ENCODE measurements at places on chromosomes 5 and 9.
A peak's percentile ranks its signal among the peaks of the same experiment; 100 is the strongest.

DNA sequence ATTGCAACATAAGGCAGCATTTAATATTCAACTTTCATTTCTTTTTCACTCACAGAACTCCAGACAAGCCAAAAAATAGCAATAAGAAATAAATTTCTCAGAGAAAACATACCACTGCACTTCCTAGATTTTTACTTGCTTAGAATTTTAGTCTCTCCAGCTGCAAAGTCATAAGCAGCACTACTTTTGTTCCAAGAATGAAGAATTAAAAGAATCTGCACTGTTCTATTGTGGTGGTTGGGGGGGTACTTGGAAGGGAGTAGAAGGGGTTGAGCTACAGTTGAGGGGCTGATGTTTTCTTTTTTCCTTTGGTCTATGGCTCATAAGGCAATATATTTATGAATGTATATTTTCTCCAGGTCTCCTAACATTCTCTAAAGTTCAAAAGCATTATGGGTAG is 144.5 kb downstream of the KIAA0825 start:
- no peak for DNase-seq

GRCh38 chr9:118583414-118583813 is 785.8 kb downstream of the BRINP1 start:
- DNase-seq = no peak

GRCh38 chr5:2695200-2695891 is 56.1 kb downstream of the IRX2 start:
- DNase-seq = no peak

GRCh38 chr5:154034944-154035343 is 3.8 kb downstream of the FAM114A2 start:
- DNase-seq = no peak

GRCh38 chr9:28105001-28105400 is 531.7 kb upstream of the C9orf72 start:
- peak; percentile 31 for DNase-seq

DNA sequence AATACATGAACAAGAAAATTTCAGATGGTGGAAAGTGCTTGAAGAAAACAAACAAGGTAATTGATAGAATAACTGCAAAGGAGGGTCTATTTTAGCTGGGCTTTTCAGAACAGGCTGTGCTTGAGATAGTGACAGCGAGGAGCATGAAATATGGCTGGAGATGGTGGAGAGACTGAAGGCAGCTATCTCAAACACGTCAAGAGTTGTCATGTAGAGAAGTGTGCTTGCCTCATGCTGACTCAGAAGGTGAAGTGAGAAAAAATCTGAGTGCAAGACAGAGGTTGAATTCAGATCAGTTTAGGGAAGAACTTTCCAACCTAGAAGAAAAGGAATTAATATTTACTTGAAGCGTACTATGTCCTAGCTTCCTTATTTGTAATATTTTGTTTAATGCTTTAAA is 115.5 kb upstream of the RANBP3L start:
- DNase-seq = no peak

GRCh38 chr5:87733897-87734296 is 321.2 kb upstream of the CCNH start:
- no peak for DNase-seq

- no peak for DNase-seq
Observed at GRCh38 chr9:92728831-92729734, 35.5 kb downstream of the BICD2 start.

DNA sequence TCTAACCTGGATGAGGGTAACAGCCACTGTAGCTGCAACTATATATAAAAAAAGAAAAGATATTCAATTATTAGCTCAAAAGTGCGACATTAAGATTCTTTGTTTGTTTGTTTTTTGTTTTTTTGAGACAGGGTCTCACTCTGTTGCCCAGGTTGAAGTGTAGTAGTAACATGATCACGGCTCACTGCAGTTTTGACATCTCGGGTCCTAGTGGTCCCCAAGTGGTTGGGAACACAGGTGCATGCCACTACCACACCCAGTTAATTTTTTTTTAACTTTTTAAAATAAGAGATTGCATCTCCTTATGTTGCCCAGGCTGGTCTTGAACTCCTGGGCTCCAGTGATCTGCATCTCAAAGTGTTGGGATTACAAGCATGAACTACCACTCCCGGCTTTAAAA is 61.8 kb downstream of the MEF2C start:
- no peak for DNase-seq

GRCh38 chr5:53397845-53398244 is 82.6 kb upstream of the FST start:
- DNase-seq = no peak

DNA sequence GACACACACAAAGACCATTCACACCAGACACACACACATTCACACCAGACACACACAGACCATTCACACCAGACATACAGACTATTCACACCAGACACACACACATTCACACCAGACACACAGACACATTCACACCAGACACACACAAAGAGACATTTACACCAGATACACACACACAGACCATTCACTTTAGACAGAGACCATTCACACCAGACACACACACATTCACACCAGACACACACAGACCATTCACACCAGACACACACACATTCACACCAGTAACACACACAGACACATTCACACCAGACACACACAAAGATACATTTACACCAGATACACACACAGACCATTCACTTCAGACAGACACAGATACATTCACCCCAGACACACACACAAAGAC is 29.0 kb upstream of the FCN1 start:
- DNase-seq = no peak

DNA sequence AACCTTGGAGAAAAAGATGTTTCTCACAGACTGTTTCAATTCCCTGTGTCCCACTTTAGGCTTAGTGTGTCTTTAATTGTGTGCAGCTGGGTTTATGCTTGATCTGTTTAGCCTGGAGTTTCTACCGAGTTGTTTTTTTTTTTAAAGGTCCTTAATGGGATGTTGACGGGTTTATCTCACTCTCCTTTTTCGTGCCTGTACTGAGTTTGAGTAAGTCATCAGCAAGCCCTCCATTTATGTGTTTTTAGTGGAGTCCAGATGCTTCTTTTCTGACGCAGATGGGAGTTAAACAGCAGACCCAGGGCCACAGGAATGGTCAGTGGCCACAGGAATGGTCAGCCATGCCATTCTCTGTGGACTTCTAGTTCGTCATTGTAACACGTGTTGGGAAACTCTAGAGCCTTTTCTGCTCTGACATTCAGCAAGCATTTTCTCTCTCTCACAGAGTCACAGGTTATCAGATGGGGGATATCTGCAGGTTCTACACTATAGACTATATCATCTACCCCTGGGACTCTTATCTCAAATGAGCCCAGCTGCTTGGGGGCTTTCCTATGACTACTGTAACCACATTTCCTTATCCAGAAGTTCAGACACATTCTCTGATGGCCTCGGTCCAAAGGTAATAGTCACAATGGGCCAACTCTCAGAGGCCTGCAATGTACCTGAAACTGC is 190.5 kb downstream of the TTLL11 start:
- DNase-seq = no peak

DNA sequence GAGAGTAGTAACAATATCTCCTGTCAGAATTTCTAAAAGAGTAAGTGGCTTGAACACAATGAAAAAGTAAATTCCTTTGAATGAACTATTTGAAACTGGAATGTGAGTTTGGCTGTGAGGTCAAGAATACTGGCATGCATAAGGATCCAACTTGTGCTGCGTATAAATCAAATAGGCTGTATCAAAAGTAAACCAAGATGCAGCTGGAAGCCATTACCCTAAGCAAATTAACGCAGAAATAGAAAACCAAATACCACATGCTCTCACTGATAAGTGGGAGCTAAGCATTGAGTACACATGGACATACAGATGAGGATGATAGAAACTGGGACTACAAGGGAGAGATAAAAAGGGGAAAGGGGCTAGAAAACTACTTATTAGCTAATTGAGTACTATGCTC is 24.0 kb upstream of the SRFBP1 start:
- DNase-seq = peak; percentile 21

DNA sequence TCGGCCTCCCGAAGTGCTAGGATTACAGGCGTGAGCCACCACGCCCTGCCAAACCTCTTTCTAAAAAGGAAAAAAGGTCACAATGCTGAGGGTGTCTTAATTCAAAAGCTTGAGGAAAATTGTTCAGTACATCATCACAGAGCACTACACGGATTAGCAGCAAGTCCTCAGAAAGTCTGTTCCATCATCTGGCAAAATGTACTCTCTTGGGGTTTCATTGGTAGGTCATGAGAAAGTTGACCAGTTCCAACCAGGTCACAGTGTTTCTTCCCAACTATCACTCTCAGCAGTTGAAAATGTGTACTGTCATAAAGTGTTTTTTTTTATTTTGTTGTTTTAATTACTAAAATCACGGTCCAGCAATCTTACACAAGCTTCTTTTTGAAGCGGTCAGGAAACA is 299.6 kb downstream of the FBXL7 start:
- no peak for DNase-seq

- DNase-seq = no peak
Observed at GRCh38 chr5:13994621-13995253, 50.2 kb upstream of the DNAH5 start.

DNA sequence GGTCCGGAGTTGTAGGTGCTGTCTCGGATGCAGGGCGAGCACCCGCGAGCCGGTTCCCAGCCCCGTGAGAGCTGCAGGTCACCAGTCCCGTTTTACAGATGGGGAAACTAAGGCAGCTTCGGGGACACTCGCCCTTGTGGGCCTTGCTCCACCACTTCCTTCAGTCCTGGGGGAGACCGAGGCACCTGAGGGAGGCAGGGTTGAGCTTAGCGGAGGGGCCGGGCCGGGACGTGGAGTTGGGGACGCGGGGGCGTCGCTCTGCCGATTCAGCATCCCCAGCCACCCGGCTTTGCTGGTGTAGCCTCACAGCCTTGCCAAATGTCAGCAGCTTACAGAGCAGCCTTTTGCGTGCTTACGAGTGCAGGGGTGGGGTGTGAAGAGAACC is 530 bp downstream of the BBLN start:
- no peak for DNase-seq

- no peak for DNase-seq
Observed at GRCh38 chr5:45796959-45797553, 100.9 kb upstream of the HCN1 start.

- DNase-seq = no peak
Observed at GRCh38 chr5:1110307-1111240, 1.3 kb downstream of the SLC12A7 start.

GRCh38 chr9:89464300-89464901 is 33.5 kb downstream of the SEMA4D start:
- no peak for DNase-seq

- no peak for DNase-seq
Observed at GRCh38 chr5:119383008-119383407, 27.2 kb downstream of the TNFAIP8 start.

DNA sequence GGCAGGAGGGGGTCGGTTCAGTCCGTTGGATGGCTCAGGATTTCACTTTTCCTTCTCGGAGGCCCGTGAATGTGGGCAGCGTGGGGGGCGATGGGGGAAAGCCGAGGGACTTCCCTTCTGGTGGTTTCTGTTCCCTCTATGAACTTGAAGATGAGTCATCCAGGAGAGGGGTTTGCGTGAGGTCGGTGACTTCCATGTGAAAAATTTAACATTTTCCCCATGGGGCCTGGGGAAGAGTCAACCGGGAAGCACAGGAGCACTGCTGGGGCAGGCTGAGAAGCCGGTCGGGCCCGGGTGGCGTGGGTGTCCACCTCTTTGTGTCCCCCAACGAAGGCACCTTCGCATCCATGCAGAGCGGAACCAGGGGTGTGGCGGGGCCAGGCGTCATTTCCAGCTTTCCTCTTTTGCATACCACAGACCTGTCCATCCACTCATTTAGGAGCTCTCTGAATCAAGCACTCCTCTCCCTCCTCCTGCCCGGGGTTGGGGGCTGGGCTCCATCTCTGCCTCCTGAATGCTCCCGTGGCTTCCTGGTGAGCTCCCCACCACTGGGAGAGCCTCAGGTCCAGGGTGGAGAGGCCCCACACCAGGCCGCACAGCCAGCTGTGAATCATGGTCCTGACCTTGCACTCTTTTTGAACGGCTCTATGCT is 68.4 kb downstream of the ANKRD33B start:
- no peak for DNase-seq

DNA sequence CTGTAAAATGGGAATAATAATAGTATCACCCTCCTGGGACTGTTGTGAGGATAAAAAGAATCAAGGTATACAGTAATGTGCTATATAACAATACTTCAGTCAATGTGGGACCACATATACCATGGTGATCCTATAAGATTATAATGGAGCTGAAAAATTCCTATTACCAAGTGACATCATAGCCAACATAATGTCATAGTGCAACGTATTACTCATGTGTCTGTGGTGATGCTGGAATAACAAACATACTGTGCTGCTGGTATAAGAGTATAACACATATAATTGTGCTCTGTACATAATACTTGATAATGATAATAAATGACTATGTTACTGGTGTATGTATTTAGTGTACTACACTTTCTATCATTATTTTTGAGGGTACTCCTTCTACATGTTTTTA is 38.1 kb downstream of the LIFR start:
- no peak for DNase-seq

GRCh38 chr5:39755452-39755851 is 330.7 kb upstream of the DAB2 start:
- DNase-seq = no peak

DNA sequence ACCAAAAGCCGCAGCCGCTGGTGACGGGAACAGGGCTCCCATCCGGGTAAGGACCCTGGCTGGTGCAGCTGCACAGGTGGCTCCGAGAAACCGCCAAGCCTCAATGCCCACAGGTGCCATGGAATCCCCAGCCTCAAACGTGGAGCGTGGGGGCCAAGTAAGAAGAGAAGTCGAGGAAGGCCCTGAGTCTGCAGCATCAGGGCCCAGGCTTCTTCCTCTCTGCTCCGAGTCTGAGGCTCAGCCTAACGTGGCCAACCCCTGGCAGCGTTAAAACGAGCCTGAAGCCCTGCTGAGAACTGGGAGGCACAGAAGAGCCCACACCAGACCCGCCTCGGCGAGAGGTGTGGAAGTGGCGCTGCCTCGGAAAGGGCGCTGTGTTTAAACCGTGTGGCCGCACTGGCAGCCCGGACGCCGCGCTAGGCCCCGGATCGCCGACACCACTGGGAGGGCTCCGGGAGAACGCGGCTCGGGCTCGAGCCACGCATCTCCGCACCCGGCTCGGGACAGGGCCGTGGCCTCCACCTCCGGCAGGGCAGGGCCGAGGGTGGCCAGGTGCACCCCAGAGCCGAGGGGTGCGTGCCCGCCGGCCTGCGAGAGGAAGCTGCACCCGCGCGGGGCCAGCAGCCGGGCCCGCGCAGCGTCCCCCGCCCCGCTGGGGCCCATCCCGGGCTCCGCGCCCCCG is 730 bp downstream of the ZMYND19 start:
- peak; percentile 20 for DNase-seq

DNA sequence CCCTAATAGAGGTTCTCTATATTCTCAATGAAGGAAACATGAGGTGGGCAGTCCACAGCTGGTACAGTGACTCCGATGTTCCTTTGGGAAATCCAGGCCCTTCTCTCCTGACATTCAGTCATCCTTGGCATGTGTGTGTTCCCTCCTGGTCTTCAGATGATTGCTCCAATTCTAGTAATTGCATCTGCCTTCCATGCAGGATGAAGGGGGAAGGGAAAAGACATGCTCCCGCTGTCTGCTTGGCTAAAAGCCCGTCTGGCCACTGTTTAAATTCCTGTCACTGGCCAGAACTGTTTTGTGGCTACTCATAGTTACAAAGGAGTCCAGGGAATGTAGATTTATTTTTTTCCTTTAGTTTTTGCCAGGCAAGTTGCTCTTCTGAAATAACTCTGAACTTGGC is 65.0 kb downstream of the MAST4 start:
- peak; percentile 58 for DNase-seq

GRCh38 chr5:75242067-75242466 is 5.4 kb upstream of the ANKRD31 start:
- no peak for DNase-seq

- peak; percentile 53 for DNase-seq
Observed at GRCh38 chr5:90557391-90557790, 1.2 kb upstream of the ADGRV1 start.

All from NCI-H146 (cell line).